ENCODE measurements at places on chromosomes 12 and 14.
A peak's percentile ranks its signal among the peaks of the same experiment; 100 is the strongest.

GRCh38 chr12:27493260-27493940, 30.6 kb upstream of the PPFIBP1 start:
- DNase-seq: no peak

DNA sequence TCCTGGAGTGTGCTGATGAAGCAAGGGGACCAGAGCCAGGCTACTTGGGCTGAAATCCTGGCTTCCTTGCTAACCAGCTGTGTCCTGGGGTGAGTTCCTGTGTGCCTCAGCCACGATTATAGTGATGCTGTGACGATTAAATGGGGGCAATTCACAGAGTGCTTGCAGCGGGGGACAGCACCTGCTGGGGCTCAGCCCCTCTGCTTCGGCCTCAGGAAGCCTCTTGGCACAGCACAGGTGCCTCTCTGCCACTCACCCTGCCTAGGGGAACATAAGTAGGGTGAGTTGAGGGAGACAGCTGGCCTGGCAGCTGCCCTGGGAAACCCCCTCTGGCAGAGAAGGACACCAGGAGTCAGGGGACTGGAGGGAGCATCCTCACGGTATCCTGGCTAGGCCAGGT, 9.4 kb downstream of the KRT80 start:
- DNase-seq: no peak

GRCh38 chr14:100882991-100883788, 20.3 kb downstream of the RTL1 start:
- no peak for DNase-seq

- DNase-seq: no peak
Measured at GRCh38 chr12:77947330-77947729, 116.6 kb downstream of the NAV3 start.

GRCh38 chr14:94465042-94465441, 11.0 kb downstream of the SERPINA9 start:
- DNase-seq: no peak

- no peak for DNase-seq
Measured at GRCh38 chr12:57476162-57476992, 3.3 kb downstream of the ARHGAP9 start.

DNA sequence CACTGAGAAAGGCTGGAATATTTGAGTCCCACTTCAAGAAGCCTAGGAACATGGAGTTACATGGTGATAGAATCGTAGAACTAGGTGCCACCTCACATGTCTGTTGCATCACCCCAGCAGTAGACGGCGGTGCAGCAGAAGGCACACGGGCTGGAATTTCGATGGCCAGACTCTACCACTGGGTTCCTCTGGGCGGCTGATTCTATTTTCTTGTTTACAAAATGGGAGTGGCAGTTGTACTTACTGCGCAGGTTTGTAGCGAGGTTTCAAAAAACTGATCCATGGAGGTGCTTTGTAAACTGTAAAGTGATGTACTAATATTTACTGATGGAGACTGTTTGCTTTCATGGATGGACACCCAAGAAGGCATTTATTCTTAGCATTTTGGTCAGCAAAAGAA, 45.7 kb downstream of the WDR20 start:
- peak; percentile 91 for DNase-seq

- DNase-seq: peak; percentile 18
Measured at GRCh38 chr12:4118017-4118510, 155.5 kb upstream of the CCND2 start.

DNA sequence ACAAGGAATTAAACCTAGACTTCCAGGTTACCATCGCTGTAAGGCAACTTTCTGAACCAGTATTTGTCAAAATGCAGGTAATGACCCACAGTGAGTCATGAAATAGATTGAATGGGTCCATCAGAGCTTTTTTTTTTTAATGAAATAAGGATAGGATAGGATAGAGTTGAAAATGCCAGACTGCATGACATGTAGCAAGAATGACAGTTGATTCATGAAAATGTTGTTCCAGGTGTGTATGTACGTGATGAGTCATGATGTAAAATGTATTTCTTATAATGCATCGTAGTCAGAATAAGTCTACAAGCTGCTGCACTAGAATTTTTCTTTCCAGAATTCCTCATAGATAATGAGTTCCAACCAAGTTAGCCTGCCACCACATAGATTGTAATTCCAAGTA, 184.4 kb upstream of the BCL2L14 start:
- no peak for DNase-seq

DNA sequence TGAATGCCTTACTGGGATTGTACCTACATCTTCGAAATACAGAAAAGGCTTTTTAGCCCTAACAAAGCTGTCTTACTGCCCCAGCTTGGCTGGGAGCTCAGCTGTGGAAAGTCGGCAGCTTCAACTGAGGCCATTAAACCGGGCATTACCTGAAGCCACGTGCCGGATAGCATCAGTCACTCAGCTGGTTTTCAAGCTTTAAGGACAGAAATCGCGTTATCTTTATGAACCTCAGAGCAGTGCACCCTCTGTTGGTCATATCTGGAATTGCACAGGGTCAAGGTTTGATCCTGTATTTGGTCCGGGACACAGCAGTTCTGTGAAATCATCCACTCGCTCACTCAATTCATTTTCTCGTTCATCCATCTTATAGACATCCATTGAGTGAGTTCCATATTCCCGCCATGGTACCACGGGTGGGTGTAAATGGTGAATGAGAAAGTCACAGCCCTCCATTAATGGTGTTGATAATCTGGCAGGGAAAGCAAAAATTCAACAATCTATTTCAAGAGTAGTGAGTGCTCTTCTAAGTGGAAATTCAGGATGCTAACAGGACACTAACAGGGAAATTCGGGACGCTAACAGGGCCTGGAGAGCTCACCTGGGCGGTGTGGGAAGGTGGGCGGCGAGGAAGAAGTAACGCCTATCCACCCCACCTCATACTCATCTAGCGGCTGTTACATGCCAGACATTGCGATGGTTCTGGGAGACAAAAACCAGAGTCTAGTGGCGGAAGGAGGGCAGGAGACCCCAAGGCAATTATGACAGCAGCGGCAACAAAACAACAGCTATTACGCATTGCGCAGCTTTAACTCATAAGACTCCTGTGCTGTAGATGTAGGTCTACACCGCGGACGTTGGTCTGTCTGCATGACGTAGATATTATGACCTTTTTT, 60.6 kb upstream of the TCL1A start:
- no peak for DNase-seq

GRCh38 chr12:3218228-3219171, 141.3 kb downstream of the TSPAN9 start:
- no peak for DNase-seq

DNA sequence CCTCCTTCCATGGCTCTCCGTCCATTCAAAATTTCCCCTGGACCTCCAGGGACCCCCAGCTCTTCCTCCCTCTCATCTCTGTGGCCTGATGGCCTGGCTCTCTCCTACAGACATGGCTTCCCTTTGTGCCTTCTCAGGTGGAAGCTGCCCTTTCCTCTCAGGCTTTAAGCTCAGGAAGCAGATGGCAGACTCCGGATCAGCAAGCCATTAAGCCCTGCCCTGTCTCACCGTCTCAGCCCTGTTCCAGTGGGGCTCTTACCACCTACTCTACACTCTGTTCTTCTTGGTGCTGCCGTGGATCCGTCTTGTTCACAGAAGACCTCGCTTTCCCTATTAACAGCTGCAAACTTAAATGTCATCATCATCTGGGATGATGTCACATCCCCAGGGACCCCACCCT, 33.1 kb downstream of the NPC2 start:
- DNase-seq: no peak

- DNase-seq: no peak
Measured at GRCh38 chr12:100187068-100187467, 13.5 kb upstream of the ACTR6 start.

- DNase-seq: no peak
Measured at GRCh38 chr14:106883218-106883692, 1356.9 kb downstream of the TMEM121 start.

- no peak for DNase-seq
Measured at GRCh38 chr14:76304536-76305267, 71.2 kb upstream of the ESRRB start.

GRCh38 chr12:38817942-38818341, 87.4 kb downstream of the CPNE8 start:
- DNase-seq: no peak

- no peak for DNase-seq
Measured at GRCh38 chr12:131499160-131499863, 211.6 kb upstream of the SFSWAP start.

GRCh38 chr14:60242429-60242828, 6.6 kb upstream of the PPM1A start:
- DNase-seq: no peak

GRCh38 chr12:107593713-107594381, 91.8 kb upstream of the PWP1 start:
- DNase-seq: peak; percentile 28

GRCh38 chr12:128606051-128606450, 217.7 kb downstream of the SLC15A4 start:
- DNase-seq: no peak

GRCh38 chr14:52922656-52923055, 28.2 kb downstream of the FERMT2 start:
- no peak for DNase-seq

DNA sequence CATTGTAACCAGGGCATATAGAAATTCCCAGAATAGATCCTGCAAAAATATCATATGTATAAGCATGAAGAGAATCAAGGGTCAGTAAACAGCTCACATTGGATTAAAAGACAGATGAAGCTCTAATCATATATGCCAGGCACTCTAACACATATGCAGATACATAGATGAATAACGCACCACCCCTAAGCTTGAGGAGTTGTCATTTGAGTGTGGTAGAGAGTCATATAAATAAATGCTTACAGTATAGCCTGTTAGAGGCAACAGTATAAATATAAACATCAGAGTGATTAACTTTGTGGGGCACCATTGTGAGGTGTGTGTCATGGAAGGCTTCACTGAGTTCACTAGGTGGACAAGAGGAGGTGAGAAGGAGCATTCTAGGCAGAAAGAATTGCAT, 346.7 kb upstream of the PRICKLE1 start:
- no peak for DNase-seq

DNA sequence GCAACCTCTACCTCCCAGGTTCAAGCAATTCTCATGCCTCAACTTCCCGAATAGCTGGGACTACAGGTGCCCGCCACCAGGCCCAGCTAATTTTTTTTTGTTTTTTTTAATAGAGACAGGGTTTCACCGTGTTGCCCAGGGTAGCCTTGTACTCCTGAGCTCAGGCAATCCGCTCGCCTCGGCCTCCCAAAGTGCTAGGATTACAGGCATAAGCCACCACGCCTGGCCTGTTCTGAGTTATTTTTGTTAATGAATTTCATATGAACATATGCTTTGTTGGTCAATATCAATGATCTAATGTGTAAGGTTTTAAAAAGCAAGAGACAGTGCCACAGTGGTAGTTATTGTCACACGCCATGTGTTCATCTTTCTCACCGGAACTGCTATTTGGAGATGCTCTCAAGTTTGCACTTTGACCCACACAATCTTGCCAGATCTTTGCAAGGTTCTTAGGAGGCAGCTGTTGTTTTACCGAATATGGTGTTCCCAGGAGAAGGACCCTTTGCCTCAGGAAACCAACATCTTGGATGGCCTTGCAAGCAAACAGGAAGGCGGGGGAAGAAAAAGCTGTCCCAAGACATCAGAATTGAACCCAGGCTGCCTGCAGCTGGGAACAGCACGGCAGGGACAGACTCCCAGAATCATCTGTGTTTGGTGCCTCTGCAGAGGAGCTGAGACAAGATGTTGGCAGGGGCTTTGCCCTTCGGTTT, 30.0 kb downstream of the GALNT16 start:
- no peak for DNase-seq

- no peak for DNase-seq
Measured at GRCh38 chr12:115308918-115309317, 624.9 kb upstream of the TBX3 start.

DNA sequence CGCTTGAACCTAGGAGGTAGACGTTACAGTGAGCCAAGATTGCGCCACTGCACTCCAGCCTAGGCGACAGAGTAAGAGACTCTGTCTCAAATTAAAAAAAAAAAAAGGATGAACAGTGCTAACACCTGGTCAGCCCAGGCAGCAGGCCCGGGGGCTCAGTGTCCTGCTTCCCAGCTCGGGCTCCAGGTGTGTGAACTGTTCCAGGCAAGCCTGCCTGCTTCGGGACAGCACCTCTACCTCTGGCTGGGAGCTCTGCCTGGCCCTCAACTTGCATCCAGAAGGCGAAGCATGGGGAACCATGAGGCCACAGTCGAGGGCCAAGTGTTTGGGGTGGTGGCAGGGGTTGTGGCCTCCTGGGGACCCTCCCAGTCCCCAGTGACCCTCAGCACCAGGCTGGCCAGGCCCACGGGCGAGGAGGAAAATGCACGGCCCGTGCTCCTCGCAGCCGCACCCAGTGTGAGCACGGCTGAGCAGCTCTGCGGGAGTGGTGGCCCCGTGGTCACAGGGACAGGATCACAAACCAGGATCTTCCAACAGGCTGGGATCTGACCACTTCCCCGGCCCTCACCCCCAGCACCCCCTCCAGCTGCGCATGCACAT, 15.5 kb downstream of the CDCA4 start:
- no peak for DNase-seq

DNA sequence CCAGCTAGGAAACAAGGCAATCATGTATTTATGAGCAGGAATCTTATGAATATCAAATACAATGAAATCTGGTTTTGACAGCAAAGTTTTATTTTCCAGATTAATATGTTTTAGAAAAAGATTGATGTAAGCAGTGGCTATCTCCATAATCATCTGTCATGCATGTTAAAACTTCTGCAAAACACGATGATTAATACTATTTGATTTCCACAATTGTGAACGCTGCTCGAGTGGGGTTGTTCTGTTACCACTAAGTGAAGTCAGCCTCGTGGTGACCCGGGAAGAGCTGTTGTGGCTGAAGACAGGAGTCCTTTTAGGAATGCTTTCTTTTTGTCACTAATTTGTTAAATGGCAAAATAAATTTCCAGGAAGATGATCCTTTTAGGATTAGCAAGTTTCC, 9.4 kb downstream of the CFAP251 start:
- no peak for DNase-seq

DNA sequence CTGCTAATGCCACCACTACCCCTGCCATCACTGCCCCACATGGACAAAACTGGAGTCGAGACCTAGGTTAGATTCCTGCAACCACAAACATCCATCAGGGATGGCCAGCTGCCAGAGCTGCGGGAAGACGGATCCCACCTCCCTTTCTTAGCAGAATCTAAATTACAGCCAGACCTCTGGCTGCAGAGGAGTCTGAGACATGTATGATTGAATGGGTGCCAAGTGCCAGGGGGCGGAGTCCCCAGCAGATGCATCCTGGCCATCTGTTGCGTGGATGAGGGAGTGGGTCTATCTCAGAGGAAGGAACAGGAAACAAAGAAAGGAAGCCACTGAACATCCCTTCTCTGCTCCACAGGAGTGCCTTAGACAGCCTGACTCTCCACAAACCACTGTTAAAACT, 7.1 kb upstream of the OAS2 start:
- no peak for DNase-seq

DNA sequence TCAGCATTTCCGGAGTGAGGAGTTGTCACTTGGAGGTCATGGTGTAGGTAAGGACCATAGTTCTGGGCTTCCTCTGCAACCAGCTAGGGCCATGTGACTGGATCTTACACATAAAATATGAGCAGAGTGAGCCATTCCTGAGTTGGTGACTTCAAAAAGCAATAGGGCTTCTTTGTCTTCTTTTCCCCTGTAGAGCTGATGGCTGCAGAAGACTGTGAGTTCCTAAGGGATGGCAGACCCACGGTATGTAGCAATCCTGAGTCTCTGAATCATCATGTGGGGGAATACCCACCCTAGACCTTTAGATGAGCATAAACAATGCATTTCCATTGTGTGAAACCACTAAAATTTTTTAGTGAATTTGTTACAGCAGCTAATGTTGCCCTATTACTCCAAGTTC, 151.1 kb upstream of the TBX3 start:
- DNase-seq: no peak
